GM12864 (cell line): ENCODE measurements at places on chromosomes 16 and 17.

DNA sequence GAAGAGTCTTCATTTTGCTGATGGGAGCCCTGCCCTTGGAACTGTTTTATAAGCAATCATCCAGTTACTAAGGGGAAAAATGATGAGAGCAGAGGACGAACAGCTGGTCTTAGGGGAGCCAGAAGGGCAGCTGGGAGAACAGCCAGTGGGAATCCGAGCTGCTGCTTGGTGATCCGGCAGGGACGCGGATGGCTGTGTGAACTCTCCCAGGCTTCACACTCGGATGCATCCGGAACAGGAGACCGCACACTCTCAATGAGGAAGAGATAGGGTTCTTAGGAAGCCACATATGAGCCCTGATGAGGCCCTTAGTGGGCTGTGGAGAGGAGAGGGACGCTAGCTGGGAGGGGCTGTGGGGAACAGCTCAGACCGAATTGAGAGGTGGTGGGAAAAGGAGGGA, 5.0 kb upstream of the CACNG5 start:
- DNase-seq, result no peak

GRCh38 chr16:88911946-88912310, 45.5 kb upstream of the PABPN1L start:
- DNase-seq, result no peak

- no peak for DNase-seq
These were observed 9.4 kb upstream of the SNAI3 start for GRCh38 chr16:88695753-88696152.

DNA sequence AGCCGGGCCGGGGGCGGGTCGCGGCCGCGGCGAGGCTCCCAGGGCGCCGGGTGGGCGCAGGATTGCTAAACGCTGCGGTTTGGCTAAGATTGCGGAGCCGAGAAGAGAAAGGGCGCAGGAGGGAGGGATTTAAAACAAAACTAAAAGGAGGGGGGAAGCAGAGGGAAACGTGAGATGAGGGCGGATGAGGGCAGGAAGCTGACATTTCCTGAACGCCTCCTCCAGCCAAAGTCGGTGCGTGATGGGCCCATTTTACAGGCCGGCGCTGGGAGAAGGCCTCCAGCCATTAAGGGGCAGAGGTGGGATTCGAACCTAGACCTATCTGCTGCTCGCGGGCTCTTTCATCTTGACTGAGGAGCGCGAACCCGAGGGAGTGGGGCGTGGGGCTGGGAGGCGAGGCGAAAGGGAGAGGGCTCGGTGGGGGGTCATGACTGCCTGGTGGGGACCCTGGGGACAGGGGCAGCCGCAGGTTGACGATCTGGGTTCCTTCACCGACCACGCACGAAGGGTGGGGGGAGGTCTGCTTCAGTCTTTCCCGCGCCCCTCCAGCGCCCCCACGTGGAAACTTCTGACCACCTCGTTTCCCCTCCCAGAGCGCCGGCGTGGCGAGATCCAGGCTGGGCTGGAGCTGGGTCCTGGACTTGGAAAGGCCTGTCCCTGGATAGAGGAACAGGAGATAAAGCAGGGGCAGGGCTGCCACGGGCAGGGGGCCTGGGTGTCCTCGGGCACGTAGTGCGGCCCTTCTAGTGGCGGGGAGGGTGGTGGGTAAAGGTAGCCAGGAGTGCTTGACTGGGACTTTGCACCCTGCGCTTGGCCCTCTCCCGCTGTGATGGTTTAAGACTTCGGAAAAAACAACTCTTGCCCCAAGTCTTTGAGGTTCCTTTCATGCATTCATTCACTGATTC, 3.8 kb upstream of the TAC4 start:
- DNase-seq, result no peak

DNA sequence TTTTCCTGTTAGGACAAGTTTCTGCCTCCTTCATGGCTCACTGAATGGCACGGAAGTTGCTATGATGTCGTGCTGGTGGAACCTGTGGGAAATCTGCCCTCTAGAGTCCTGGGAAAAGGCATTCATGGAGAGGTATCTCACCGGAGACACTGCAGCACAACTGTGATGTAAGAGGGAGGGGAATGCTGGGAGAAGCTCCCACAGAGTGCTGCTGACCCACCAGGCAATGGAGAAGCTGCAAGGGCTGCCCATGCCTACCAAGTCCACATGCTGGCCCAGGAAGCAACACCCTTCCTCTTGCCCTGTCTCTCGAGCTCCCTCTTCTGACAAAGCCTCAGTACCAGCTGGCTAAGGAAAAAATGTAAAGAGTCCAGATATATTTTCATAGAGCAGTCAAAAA, 45.2 kb upstream of the SLC5A11 start:
- no peak for DNase-seq

DNA sequence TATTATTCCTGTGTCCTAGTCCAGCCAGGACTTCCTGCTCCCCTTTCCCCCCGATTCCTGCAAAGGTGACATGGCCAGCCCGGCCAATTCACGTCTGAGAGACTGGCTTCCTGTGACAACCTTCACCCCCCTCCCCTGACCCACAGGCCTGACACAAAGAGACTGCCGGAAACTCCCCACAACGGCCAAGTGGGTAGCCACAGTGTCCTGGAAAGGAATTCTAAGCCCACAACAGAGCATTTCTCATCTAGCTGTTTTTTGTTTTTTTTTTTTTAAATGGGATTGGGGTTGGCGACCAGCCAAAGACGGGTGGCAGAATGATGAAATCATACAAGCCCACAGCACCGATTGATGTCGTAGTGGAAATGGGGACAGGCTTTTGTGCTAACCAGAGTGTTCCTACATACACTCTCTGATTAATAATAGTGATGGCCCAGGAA, 2.8 kb upstream of the XAF1 start:
- DNase-seq, result no peak

DNA sequence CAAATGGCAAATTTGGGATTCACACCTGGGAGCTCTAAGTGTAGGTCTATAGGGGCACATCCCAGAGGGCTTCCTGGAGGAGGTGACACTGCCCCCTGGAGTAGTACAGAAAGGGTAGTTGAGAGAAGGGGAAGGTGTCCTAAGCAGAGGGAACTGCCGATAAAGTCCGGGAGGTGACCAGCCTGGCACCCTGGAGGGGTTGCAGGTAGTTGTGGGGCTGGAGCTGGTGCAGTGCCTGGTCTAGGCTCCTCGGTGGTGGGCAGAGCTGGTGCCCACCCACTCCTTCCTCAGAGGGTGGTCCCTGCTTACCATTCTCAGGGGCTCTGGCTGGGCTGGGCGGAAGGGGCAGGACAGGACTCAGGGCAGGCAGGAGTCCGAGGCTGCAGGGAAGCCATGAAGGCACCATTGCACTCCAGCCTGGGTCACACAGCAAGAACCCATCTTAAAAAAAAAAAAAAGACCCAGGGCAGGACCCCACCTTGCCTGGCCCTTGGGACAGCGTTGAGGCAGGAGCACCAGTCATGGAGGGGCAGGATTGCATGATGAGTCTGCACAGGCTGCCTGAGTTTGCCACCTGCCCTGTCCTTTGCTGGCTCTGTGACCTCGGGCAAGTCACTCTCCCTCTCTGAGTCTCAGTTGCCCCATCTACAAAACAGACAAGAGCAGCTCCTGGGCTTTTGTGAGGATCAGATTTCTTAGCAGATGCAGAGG, 43.8 kb downstream of the LAT start:
- DNase-seq, result no peak

- DNase-seq, result no peak
These were observed 46.5 kb downstream of the AIPL1 start for GRCh38 chr17:6388416-6388815.

GRCh38 chr16:88306411-88306810, 76.3 kb upstream of the ZNF469 start:
- no peak for DNase-seq

DNA sequence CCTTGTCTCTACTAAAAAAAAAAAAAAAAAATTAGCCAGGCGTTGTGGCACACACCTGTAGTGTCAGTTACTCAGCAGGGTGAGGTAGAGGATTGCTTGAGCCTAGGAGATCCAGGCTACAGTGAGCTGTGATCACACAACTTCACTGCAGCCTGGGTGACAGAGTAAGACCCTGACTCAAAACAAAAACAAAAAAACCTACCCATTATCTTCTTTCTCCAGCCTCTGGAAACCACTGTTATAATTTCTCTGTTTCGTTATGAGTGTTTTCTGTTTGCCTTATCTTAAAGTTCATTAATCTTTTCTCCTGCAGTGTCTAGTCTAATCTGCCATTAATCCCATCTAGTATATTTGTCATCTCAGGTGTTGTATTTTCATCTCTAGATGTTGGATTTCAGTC, 18.6 kb upstream of the CLTC start:
- no peak for DNase-seq

- no peak for DNase-seq
These were observed 6.1 kb upstream of the SPN start for GRCh38 chr16:29656688-29657523.

DNA sequence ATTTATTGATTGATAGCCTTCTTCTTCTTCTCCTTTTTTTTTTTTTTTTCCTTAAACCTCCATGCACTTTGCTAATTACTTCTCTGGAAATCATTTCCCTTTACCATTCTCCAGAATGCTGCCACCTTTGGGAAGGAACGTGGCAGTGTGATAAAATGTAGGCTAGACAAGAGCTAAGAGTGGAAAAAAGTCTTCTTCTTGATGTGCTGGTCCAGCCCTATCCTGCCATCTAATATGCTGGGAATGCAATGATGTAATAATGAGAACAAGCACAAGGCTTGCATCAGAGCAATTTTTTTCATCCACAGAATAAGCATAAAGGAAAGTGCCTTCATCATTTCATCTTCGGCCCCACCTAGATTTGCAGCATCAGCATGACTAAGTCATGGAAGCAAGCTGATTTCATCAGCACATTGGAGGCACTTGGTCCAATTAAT, 128.7 kb upstream of the ZFHX3 start:
- DNase-seq, result no peak

DNA sequence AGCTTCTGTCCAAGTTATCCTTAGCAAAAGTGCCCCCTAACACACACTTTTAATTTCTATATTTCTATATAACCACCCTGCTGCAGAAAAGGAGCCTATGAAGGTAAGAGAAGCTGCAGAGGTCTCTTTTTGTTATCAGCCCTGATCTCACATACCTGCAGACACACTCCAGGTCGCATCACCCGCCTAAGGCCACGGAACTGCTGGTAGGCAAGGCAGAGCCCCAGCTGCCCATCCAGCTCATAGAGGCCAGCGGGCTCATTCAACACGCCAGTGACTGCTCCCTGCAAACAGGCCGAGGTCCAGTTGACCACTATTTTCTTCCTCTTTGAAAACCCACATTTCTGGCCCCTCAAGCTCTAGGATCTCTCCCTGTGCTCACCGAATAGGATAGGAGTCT, 12.2 kb downstream of the CTC1 start:
- DNase-seq, result no peak

- no peak for DNase-seq
These were observed 4.9 kb upstream of the ASGR1 start for GRCh38 chr17:7184091-7184488.

GRCh38 chr17:57849163-57849873, 526 bp downstream of the MRPS23 start:
- DNase-seq, result no peak

- DNase-seq, result no peak
These were observed 34.1 kb upstream of the CHMP6 start for GRCh38 chr17:80957461-80957941.
